ENCODE measurements at places on chromosomes 4 and X.

GRCh38 chr4:151165205-151166000, 66.0 kb downstream of the RPS3A start:
- DNase-seq: no peak

DNA sequence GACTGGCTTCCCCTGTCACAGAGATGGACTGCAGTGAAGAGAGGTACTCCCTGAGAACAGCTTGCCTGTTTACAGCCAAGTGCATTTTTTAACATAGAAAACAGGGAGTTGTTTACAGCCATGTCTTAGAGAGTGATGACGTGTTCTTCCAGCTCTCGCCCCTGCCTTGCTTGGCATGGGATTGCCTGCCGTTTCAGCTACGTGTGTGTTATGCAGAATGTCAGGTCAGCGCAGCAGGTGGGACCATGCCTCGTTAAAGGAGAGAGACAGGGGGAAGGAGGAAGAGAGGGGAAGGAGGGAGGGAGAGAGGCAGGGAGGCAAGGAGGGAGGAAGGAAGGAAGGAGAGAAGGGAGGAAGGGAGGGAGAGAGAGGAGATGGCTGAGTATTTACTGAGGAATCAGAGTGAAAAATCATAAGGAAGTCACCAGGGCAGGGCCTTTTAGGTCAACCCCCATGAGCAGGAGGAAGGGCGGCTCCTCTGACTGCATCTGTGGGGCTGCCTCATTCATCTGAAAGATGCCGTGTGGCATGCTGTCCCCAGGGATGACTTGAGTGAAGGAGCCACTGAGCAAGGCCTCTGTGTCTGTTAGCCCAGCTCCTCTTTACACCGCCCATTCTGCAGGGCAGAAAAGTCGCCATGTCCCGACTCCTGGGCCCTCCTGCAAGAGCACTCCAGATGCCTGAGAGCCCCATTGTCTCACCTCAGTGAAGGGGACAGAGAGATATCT, 139.7 kb upstream of the PSAPL1 start:
- DNase-seq: no peak

GRCh38 chr4:109029987-109030386, 267.1 kb upstream of the ETNPPL start:
- no peak for DNase-seq

- DNase-seq: no peak
Measured at GRCh38 chr4:13918110-13918509, 290.6 kb upstream of the BOD1L1 start.

DNA sequence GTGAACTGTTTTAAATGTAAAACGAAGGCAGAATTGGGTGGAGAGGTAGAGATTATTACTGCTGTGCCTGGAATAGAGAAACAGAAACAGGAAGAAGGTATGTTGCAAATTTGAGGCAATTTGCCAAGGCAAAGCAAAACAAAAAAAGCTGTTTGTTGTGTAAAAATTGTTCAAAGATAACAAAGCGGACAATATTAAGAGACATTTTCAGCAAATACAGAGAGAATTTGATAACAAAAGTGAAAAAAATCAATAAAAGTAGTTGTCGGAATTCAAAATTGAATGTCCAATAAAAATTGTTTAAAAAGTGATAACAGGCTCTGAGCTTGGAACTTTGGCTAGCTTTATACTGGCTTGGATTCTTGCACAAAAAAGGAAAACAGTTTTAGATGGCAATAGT, 14.4 kb upstream of the SMS start:
- DNase-seq: no peak

GRCh38 chr4:141246683-141247429, 26.2 kb downstream of the ZNF330 start:
- DNase-seq: no peak

GRCh38 chr4:124181039-124181438, 531.5 kb downstream of the ANKRD50 start:
- no peak for DNase-seq

DNA sequence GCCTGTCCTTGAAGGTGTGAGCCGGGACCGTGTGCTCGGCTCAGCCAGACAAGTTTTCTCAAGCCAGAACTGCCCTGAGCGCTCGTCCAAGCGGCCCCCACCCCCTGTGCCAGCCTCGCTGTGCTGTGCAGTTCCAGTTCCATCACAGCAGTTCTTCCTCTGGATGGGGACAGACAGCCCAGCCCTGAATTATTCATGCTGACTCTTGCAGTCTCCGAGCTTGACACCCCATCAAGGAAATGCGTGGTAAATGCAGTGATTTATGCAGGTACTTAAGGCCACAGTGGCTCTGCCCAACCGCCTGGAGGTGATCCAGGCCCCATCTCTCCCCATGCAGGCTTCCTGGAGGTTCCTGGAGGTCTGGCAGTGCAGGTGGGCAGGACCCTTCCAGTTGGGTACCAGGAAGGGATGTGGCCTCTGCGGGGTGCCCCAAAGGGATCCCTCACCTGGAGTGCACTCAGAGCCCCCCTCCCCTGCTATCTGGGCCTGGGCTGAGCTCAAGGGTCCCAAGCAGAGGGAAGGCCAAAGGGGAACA, 44.8 kb upstream of the HMX1 start:
- DNase-seq: no peak

GRCh38 chrX:112694811-112695210, 15.1 kb upstream of the LHFPL1 start:
- DNase-seq: no peak

DNA sequence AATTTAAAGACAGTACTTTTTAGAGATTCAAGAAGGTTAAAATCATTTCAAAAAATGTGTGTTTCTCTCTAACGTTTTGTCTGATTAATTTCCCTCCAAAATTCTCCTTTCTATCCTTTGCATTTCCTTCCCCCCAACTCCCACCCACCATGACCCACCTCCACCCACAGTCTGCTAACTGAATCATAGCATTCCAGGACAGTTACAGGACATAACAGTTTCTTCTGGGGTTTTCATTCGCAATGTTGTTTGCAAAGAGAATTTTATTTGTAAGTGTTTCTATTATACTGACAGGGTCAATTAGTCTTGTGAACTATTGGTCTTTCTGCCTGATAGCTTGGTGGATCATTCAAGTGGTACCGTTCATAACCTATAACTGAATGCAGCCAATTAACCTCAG, 53.7 kb downstream of the ANAPC10 start:
- DNase-seq: no peak

- DNase-seq: no peak
Measured at GRCh38 chrX:37946197-37946596, 60.2 kb upstream of the SYTL5 start.

- peak; percentile 34 for DNase-seq
Measured at GRCh38 chr4:54942721-54943120, 182.7 kb downstream of the KDR start.

DNA sequence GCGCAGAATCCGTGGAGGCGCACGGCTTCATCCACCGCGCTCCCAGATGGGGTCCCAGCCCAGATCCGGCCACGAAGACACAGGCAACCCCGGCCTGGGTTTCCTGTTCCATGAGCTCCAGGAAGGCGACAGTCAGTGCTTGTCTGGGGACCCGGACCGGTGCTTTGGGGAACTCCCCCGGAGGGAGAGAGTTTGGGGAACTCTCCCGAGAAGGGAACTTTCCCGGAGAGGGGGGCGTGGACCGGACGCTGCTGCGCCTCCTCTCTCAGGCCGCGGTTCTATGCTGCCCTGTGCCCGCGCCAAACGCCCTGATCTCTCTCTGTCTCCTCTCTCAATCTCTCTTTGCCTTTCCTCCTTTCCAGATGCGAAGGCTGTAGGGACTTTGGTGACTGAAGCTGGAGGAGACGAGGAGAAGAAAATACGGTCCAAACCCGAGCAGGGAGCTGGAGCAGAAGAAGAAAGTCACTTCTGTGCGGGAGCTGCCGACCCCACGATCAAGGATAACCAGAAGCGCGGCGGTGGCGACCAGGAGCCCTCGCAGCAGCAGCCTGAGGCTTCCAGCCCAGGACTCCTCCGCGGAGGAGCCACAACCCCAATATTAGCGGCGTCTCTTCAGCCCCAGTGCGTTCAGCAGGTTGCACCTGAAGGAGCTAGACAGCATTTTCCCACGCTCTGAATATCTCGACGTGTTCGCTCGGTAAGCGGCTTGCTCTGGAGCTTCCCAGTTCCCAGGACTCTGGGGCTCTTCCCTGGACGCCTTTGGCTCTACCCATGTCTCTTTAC, 47.6 kb upstream of the NKAP start:
- DNase-seq: no peak

GRCh38 chr4:176229645-176230044, 34.3 kb upstream of the SPATA4 start:
- no peak for DNase-seq

GRCh38 chr4:107058828-107059227, 22.7 kb upstream of the DKK2 start:
- no peak for DNase-seq

DNA sequence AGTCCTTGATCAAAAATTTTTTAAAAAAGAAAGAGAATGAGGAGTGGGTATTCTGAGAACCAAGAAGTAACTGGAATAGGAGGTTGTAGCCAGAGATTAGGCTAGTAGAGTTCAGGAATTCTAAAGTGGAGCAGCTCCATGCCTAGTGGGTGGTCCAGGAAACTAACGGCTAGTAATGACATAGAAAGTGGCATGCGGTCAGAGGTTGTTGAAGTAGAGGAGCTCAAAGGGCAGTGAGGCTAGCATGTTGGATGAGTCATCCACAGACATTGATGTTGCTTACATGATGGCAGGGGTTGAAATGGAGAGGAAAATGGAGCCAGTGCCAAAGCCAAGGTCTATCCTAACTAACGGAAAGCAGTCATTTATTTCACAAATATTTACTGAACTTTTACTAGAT, 42.1 kb downstream of the TEX13B start:
- DNase-seq: no peak

- no peak for DNase-seq
Measured at GRCh38 chr4:35526456-35526855, 717.9 kb downstream of the ARAP2 start.

DNA sequence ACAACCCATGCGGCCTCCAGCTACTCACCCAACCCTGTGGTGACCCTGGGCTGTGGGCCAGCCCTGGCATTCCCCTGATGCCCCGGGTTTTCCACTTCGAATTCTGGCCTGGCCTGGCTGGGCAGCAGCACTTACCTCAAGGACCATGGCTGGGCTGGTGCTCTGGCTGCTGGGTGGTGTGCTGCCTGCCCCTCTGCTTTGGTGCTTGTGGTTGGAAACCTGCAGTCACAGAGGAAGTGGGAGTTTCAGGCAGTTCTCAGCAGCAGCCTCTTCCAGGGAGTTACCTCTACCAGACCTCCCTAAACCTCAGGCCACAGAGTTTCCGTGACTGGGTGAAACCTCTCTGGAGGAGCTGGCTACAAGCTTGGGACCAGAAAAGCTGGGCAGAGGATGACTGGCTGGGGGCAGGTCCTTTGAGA, at the start of gene CXCR3:
Gene CXCR3 (minus strand): TSS at position 209 of the 419 bp plus-strand sequence. CDS start 62 bp downstream, at position 147.
- no peak for DNase-seq

DNA sequence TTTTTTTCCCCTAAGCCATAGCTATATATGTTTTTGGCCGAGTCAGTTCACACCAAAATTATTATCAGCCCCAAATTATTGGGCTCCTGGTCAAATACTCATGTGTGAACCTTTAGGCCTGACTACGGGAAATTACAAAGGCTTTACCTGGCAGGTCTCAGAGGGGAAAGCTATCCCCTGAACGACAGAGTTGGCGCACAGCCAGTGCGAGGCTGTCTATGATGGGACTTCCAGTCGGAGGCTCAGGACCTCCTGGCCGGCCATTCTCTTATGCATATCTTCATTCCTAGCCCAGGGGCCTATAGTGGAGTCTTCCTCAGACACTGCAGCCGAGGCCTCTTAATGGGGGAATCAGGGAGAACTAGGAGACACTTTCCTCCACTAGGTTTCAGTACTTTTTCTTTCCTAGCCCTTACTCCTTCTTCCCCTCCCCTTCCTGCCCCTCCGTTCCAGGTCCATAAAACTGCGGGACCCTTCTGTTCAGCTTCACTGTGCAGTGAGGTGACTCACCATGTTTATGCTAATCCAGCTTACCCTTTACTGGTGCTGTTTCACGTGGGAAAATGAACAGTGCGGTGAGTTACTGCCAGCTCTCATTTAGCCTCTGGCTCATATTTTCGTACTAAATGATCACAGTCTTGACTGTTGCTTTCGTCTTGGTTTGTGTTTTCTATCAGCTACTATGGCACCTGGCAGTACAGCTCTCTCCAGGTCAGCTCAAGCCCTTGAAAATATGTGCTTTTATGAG, 533.9 kb downstream of the FSTL5 start:
- no peak for DNase-seq

GRCh38 chr4:83138946-83139345, 24.4 kb upstream of the PLAC8 start:
- no peak for DNase-seq

DNA sequence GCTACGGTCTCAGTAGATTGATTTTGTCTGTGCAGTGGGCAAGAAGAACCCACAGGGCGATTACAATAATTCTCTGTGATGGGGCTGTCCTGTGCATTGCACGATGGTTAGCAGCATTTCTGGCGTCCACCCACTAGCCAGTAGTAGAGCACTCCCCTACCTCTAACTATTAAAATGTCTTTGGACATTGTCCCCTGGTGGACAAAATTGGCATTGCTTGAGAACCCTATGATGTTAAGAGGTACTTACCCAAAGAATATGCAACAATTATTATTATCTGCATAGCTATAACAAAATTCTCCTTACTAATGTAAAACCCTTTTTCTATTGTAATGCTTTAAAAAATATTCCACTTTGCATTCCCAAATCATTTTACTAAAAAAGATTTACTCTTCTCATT, 109.5 kb upstream of the VCX3A start:
- no peak for DNase-seq

DNA sequence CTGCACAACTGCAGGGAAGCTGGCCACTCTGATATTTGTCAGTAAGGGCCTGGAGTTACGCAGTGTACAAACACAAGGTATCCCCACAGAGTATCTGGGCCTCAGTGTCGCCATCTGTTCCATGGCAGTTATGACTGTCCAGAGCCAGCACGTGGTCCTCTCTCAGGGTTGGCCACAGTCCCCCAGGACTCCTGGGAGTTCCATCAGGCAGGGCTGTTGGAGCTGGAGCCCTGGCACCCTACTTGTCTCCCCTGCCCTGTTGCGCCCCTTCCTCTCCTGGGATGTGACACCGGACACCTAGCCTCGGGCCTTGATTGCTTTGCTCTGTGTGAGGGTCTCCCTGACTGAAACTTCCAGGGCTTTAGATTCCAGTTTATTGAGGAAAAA, 8.4 kb downstream of the HTRA3 start:
- DNase-seq: no peak

Measured in pons (tissue), 1 donor.